ENCODE measurements at places on chromosomes 12 and 14.
A peak's percentile ranks its signal among the peaks of the same experiment; 100 is the strongest.

- no peak for DNase-seq
Measured at GRCh38 chr12:3896356-3896755, 23.2 kb upstream of the PARP11 start.

DNA sequence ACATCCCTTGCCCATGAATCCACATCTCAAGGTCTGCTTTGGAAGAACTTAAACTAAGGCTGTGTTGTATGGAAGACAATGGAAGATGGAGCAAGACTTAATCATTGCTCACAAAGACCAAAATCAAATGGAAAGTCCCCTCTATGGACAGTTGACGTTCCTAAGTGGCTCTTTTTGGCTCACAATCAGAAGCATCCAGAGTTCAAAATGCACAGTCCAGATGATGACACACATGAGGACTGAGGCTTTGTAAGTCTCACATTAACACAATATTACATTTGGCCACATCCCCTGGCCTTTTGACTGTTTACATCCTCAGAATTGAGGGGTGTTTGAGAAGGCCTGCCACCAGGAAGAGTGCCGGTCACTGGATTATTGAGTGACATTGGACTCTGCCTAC is 122.3 kb upstream of the CPM start:
- no peak for DNase-seq

- DNase-seq = no peak
Measured at GRCh38 chr14:34005901-34006300, 55.0 kb upstream of the EGLN3 start.

DNA sequence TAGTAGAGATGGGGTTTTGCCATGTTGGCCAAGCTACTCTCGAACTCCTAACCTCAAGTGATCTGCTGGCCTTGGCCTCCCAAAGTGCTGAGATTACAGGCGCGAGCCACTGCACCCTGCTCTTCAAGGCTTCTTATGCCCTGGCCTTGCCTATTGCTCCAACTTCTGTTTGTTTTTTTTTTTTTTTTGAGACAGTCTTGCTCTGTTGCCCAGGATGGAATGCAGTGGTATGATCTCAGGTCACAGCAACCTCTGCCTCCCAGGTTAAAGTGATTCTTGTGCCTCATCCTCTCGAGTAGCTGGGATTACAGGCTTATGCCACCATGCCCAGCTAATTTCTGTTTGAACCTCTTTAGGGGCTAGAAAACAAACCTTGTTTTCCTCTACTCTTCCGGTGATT is 6.0 kb upstream of the ABCD4 start:
- DNase-seq = no peak

GRCh38 chr12:49867570-49868341 is 24.9 kb upstream of the BCDIN3D start:
- peak; percentile 36 for DNase-seq

- no peak for DNase-seq
Measured at GRCh38 chr12:45349916-45350315, 134.0 kb downstream of the ANO6 start.

GRCh38 chr12:75646329-75647210 is 135.2 kb upstream of the KRR1 start:
- DNase-seq = no peak

GRCh38 chr12:52093346-52093745 is 13.8 kb downstream of the SMIM41 start:
- no peak for DNase-seq

- peak; percentile 65 for DNase-seq
Measured at GRCh38 chr14:49982501-49982951, 89.6 kb downstream of the ARF6 start.

- no peak for DNase-seq
Measured at GRCh38 chr12:5514016-5514415, 82.1 kb downstream of the NTF3 start.

GRCh38 chr12:24754690-24755638 is 193.9 kb downstream of the BCAT1 start:
- DNase-seq = no peak

DNA sequence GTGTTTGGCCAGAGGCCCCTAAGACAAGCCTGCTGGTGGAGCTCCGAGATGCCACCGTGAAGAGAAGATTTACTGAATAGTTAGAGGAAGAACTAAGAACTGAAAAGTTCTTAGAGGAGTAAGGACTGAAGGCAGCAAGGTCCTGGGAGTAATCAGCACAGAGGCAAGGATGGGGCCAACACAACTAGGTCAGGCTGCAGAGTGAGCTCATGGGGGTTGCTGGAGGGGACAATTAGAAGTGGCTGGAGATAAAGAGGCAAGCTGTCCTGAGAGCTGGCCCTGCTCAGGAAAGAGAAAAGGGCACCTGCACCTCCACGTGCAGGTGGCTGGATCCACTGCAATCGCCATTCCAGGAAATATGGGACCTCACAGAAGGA is 52.7 kb downstream of the NFKBIA start:
- peak; percentile 35 for DNase-seq

DNA sequence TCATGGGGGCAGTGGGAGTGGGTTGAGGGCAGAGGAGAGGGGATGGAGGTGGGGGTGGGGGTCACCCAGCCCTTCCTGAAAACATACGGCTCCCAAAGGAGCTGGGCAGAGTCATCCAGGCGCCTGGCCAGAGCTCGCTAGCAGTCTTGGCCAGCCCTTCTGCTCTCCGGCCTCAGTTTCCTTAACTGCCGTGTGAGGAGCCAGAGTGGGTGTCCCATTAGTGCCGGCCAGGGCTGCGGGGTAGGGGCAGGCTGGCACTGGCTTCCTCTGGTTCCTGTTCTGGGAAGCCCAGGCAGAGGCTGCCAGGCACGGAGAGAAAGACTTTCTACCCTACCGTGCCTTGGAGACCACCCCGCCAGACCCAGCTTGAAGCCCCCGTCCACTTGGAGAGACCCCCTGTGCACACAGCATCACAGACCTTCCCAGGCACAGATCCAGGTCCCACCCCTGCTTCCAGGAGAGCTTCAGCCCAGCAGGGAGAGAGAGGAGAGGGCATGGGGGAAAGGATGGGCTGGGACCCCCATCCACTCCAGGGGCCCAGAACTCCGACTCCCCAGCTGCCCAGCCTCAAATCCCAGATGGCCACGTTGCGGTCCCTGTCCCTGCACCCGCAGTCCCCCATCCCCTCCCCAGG is 93.3 kb downstream of the RFLNA start:
- no peak for DNase-seq

GRCh38 chr12:124713436-124714082 is 146.1 kb upstream of the NCOR2 start:
- DNase-seq = peak; percentile 81

DNA sequence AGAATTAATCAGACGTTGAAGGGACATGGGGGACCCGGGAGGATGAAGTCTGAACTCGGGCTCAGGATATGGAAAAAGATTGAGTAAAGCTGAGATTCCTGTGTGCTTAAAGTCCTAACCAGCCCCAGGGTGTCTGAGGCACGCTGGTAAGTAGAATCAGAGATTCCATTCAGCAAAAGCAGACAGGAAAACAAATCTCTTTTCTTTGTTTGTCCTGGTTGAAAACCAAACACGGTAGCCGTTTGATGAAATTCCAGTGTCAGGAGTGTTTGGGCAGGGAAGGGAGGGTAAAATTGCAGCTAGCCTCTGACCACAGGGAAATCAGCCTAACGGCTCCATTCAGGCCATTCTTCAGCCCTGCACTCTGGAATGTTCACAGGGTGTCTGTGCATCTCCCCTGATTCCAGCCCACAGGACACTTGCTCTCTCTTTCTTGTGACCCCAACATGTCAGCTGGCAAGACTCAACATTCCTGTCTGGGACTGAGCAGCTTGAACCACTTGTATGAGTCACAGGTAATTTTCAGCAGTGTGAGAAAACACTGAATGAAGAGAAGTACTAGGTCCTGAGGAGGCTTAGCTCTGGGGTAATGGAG is 31.0 kb downstream of the NINJ2 start:
- peak; percentile 52 for DNase-seq

DNA sequence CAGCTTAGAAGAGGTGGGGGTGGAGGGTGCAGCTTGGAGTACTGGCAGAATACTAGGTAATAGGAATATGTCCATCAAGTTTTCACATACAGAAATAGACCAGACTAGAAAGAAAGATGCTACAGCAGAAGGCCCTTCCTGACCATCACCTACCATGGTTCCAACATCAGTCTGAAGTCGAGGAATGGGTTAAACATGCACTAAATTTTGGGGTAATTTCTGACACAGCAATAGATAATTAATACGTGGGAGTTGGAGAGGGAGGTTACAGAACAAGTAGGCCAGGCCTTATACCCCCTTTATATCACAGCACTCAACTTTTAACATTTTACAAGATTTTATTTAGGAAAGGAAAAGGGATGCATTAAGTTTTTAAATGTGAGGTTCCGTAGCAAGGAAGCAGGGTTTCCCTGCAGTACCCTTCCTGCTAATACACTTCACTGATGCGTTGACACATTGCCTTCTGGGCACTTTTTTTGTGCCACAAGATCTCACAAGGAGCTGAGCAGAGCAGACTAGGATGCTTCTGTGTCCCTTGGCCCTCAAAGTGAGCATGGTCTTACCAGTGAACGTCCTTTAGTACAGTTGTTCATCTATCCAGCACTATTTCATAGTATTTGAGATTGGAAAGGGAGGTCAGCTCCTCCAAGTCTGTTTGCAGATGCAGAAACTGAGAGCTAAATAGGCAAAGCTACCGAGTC is 50.8 kb downstream of the EID3 start:
- DNase-seq = no peak

DNA sequence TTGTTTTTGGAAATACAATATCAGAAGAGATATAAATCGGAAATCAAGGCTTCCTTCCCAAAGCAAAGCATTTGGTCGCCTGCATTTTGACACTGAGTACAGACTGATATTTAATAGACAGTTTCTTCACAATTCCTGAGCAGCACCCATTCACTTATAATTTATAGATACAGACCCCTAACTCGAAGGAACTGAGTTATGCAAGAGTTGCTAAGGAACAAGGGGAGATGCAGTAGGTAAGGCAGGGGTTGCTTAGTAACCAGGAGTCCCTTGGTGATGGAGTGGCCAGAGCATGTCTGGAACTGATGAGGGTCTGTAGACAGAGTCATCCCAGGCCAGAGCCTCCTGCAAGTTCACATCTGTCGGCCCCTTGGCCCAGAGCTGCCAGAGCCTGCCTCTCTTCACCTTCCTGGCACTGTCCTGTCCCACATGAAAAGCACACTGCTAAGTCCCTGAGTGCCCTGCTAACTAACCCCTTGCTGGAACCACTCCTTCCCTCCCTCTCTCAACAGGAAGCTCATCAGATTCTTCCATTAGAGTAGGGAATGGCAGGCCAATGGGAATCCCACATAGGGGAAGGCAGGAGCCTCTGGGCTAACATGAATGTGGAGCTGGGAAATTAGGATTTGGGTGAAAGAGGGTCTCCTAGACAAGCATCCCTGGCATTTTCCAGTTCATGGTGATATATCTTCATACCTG is 3.6 kb upstream of the DHRS2 start:
- peak; percentile 3 for DNase-seq

- DNase-seq = no peak
Measured at GRCh38 chr14:75372260-75372659, 55.6 kb upstream of the JDP2 start.

DNA sequence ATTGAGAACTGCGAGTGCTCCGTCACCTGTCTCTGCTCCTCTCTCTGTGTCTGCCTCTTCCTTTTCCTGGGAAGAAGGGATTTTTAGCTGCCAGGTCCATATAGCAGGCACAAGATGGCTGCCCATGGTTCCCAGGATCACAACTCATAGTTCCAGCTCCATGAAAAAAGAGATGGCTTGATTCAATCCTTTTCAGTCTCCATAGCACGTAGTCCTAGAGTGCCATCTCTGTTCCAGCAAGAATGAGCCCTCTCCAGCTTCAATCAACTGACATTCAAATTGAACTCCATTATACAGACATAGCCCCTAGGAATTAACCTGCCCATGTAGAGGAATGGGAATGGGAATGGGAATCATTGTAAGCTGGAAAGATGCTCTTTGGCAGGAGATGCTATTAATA is 34.7 kb upstream of the RTRAF start:
- DNase-seq = no peak

GRCh38 chr12:105032703-105033357 is 46.7 kb downstream of the NOPCHAP1 start:
- no peak for DNase-seq

- peak; percentile 73 for DNase-seq
Measured at GRCh38 chr12:123761841-123762714, at the start of gene DNAH10. DNAH10 (plus strand) TSS chr12:123762301; CDS start chr12:123762337, 36 bp downstream.

- DNase-seq = no peak
Measured at GRCh38 chr12:89395712-89396111, 43.4 kb upstream of the DUSP6 start.
